Progenitor cell of endocrine pancreas (in vitro differentiated cells): ENCODE measurements at places on chromosomes 13 and 19.

DNA sequence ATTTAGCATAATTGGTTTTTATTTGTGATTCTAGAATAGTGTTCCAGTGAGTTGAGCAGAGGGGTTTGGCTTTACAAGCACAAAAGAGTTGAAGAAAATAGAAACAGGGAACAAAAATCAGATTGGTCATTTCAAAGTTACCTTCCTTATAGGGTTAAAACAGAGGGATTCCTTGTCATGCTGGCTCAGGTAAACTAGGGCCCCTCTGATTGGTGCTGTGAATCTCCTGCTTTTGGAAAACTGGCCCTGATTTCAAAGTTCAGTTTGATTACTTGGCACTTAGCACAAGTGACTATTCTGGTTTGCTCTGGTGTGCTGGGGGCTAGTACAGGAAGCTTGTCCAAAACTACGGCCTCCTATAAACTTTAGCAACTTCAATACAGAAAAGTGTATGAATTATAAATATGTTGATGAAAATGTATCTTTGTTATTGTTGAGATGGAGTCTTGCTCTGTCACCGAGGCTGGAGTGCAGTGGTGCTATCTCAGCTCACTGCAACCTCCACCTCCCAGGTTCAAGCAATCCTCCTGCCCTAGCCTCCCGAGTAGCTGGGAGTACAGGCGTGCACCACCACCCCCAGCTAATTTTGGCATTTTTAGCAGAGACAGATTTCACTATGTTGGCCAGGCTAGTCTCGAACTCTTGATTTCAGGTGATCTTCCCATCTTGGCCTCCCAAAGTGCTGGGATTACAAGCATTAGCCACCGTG is 1.9 kb upstream of the MRPS31 start:
- no peak for DNase-seq

- DNase-seq = no peak
These were observed 2.9 kb downstream of the FOSB start for GRCh38 chr19:45470762-45471081.

DNA sequence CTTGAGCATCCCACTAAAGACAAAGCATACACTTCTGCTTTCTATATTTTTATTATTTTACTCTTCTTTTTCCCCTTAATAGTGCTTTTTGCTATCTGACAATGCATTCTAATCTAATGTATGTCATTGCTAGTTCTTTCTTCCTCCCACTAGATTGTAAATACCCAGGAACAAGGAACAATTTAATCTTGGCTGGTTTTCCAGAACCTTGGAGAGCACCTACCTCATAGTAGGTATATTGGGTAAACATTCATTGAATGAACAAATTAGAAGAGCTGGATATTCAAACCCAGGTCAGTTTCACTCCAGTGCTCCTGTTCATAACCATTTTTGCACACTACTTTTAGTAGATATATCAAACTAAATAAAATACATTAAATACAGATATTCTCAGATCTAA is 1617.6 kb upstream of the SLC10A2 start:
- no peak for DNase-seq

DNA sequence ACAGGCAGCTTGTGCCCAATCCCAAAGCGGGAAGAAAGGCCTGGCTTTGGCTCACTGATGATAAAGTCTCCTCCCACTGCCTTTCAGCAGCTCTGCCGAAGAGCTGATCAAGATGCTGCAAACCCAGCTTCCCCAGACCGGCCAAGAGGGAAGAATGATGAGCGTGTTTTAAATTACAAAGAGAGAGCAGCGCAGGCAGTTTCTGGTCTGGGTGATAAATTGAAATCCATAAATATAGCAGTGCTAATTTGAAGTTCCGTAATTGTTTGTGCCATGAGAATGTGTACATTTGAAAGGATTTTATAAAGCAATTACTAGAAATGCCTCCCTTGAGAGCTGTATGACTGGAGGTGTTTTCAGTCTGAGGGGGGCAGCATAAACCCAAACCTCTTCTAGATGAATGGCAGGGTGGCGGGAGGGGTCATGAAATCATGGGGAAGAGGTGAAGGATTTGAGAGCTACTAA is 171.8 kb downstream of the STK24 start:
- DNase-seq = no peak

DNA sequence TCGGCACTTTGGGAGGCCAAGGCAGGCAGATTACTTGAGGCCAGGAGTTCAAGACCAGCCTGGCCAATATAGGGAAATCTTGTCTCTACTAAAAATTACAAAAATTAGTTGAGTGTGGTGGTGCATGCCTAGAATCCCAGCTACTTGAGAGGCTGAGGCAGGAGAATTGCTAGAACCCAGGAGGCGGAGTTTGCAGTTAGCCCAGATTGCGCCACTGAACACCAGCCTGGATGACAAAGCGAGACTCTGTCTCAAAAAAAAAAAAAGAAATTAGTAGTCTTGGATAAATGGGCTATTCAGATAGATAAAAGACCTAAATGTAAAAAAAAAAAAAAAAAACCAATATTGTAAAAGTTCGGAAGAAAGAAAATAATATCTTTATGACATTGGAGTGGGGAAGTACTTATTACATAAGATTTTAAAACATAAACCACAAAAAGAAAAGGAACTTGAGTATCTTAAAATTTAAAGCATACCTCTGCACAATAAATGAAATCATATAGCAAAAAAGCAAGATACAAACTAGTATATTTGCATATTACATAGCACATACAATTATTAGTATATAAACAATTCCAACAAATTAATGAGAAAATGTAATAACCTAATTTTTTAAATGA is 26.7 kb upstream of the RNASEH2B start:
- no peak for DNase-seq

DNA sequence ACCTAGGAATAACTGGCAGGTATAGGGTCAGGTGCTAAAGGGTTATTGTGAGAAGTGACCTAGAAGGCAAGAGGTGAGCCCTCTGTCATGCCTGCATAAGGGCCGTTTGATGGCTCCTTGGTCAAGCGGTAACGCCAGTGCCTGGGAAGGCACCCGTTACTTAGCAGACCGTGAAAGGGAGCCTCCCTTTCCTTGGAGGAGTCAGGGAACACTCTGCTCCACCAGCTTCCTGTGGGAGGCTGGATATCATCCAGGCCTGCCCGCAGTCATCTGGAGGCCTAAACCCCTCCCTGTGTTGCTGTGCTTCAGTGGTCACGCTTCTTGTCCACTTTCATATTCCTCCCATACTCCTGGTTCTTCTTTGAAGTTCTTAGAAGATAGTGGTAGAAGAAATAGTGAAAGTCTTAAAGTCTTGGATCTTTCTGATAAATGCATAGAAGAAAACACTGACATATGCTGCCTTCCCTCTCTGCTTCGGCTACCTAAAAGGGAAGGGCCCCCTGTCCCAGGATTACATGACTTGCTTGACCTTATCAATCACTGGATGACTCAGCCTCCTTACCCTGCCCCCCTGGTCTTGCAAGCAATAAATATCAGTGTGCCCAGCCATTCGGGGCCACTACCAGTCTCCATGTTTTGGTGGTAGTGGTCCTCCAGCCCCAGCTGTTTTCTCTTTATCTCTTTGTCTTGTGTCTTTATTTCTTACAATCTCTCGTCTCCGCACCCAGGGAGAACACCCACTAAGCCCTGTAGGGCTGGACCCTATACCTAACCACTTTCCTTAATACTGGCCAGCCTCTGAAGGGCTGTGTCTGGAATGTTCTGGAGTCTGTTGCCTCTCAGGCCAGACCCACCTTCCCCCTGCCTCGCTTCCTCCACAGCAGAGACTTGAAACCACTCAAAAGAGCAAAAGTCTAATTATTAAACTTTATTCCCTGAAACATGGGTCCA is 16.1 kb upstream of the ABCC4 start:
- DNase-seq = no peak

- no peak for DNase-seq
These were observed 12.0 kb upstream of the USP12 start for GRCh38 chr13:27183561-27184147.

DNA sequence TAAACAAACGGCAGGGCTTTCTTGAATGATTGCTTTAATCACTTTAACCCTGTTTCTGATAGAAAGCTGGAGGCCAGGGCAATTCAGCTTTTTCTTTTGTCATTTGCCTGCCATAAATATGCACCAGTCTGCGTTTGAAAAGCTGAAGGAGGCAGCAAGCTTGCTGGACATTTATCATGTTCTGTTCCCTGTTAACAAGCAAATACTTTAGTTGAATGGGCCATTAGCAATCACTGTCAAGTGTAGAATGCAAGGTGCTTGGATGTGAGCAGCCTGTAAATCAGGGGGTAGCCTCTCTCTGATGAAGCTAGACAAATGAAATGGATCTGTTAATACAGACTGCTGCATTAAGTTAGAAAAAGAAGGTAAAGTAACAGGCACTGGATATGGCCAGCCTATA is 7.6 kb downstream of the EFNB2 start:
- DNase-seq = no peak

DNA sequence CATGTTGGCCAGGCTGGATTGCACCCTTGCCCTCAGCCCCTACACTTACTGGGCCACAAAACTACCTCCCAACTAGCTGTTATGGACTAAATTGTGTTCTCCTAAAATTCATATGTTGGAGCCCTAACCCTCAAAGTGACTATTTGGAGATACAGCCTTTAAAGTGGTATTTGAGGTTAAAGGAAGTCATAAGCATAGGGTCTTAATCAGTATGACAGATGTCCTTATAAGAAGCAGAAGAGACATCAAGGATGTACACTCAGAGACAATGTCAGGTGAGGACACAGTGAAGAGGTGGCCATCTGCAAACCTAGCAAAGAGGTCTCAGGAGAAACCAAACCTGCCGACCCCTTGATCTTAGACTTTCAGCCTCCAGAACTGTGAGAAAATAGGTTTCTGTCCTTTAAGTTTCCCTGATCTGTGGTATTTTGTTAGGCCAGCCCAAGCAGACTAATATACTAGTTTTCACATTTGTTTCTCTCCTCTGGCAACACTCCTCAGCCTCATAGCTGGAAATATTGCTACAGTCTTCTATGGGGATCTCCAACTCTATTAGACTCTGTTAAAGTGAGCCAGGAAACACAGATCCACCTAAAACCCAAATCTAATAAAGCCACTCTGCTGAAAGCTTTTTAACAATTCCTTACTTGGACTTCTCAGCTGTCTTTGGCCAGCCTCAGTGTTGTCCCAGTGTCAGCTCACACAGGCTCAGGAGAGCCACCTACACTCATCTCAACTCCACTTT is 256.5 kb downstream of the TBC1D4 start:
- DNase-seq = no peak
